HT1080 (cell line): ENCODE measurements at places on chromosomes 2 and 18.

DNA sequence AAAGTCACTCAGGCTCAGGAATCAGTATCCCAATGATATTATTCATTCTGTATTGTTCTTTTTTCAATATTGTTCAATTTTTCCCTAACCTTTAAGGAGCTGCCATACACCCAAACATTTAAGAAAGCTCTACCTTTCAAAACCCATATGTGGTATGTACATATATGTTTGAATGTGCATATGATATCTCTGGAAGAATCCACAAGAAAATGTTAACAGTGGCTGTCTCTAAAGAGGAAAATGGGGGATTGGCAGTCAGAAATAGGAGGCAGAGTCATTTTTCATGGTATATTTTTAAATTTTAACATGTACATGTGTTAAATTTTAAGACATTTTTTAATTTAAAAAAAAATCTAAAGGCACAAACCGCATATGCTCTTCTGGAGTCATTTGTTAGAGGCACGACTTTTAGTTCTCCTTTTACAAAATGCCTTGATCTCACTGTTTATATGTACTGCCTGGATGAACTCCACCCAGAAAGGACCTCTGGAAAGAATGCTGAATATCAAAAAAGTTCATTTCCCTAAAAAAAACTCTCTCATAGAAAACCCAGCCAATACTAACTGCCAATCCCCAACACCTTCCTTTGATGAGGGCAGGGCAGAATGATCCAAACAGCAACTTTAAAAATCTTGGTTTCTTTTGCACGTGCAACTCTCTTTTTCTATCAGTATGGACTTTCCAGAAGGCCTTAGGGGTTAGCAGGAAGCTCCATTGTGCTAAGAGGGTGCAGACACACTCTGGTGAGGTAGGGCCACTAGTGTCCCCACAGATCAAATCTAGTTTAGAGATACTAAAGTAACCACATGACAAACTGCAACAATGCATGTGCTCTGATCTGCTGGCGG, 23.6 kb downstream of the KCTD1 start:
- no peak for DNase-seq

DNA sequence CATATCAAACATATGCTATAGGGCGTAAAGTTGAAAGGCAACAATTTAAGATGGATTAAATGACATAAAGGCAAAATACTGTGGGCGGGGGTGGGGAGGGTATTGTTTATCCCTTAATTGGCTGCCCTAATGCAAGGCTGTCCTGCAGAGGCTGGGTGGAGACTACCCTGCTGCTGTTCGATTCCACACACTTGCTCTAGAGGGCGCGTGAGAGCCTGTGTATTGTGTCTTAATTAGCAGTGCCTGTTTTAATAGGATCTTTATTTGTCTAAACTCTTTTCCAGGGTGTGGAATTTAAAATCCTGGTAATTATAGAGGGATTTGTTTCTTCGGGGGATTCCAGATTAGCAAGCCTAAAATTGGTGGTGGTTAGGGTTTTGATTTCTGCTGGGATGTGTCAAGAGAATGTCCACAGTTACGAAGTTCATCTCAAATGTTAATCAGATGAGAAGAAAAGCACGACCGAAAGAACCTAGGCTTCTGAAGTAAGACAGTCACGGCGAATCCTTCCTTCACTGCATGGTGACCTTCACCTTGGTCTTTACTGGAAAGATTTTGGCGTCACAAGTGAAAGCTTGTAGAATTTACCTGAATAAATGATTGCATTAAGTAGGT, 103.5 kb upstream of the MAP3K20 start:
- peak; percentile 42 for DNase-seq

- DNase-seq: no peak
These were observed 76.2 kb downstream of the AAK1 start for GRCh38 chr2:69567157-69567908.

GRCh38 chr18:74271635-74272034, 20.1 kb downstream of the CYB5A start:
- no peak for DNase-seq

- no peak for DNase-seq
These were observed 229.2 kb downstream of the HDAC4 start for GRCh38 chr2:239171643-239172042.

DNA sequence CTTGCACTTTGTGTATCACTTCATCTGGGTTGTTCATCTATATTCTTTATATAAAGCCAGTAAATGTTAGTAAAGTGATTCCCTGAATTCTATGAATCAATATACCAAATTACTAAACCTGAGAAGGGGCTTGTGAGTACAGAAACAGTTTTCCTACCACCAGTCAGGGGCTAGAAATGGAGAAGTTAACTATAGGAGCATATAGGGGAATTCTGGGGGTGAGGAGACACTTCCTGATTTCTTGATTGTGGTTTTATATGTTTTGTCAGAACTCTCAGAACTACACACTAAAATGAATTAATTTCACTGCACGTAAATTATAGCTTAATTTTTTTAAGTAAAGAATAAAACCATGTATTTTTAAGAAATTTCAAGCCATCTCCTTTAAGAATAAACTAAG, 93.7 kb downstream of the SESTD1 start:
- DNase-seq: no peak

- DNase-seq: no peak
These were observed 244.4 kb upstream of the MGAT5 start for GRCh38 chr2:134009440-134009839.

DNA sequence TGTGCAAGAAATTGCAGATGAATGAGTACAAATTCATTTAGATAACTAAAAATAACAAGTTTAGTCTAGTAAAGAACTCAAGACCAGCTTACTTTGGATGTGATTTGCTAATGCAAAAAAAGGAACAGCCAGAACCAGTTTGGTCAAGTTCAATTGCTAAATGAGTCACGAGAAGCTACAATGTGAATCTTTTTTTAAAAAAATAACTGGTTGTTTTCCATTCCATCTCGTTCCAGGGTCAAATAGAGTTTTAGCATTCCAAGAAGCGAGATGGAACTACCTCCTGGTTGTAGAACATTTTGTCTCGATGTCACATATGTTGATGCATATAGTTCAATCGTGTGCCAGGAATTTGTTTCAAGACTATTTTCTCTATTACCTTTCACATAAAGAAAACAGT, 65.0 kb upstream of the IKZF2 start:
- DNase-seq: peak; percentile 8

DNA sequence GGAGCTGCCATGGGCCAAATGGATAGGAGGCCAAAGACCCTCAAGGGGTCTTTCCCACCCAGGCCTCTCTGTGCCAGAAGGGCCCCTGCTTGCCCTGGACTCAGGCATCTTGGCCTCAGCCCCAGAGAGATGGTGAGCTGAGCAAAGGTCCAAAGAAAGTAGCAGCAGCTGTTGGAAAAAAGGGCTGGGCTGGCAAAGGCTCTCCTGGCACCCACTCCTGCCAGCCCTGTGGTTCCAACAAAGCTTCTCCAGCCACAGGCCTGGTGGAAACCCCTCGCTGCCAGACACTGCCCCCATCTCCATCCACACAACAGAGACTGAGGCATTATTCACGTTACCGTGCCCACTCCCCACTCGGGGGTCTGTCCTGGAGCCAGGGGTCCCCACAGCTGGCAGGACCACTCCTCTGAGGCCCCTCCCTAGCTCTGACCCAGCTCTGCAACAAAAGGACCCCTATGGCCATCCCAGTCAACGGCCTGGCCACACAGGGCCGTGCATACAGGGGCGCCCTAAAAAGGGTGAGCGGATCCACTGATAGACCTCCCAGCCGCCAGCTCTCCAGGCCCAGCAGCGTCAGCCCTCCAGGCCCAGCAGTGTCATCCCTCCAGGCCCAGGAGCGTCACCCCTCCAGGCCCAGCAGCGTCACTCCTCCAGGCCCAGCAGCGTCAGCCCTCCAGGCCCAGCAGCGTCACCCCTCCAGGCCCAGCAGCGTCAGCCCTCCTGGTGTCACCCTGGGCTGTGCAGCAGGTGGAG, 10.1 kb downstream of the BIN1 start:
- no peak for DNase-seq

GRCh38 chr2:240733803-240734495, 42.3 kb downstream of the AQP12A start:
- no peak for DNase-seq

GRCh38 chr2:9765611-9766531, 77.4 kb upstream of the TAF1B start:
- no peak for DNase-seq

DNA sequence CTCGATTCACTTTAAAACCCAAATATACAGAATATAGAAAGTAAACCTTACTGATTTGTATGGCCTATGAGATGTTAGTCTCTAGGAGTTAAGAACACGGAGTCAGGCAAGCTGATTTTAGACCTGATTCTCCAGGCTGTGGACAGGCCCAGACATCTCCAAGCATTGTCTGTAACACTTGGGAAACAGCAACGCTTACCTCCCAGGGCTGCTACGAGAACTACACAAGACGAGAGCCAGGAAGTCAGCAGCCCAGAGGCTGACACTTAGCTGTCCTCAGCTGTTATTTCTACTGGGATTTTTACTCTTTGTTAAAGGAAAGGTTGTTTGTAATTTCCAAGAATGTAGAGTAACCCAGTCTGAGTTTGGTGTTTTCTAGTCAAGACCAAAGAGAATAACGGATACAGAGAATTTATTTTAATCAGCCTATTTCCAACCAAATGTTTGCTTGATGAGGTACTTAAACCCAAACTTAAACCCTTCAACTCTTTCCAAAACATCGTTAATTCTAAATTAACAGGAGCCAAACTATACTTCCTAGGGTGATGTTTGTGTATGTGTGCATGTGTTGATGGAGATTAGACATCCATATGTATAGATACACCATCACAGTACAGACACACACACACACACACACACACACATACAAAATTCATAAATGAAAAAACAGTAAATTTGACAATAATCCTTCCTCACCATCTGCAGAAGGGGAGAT, 123.4 kb downstream of the LAMA1 start:
- DNase-seq: no peak

DNA sequence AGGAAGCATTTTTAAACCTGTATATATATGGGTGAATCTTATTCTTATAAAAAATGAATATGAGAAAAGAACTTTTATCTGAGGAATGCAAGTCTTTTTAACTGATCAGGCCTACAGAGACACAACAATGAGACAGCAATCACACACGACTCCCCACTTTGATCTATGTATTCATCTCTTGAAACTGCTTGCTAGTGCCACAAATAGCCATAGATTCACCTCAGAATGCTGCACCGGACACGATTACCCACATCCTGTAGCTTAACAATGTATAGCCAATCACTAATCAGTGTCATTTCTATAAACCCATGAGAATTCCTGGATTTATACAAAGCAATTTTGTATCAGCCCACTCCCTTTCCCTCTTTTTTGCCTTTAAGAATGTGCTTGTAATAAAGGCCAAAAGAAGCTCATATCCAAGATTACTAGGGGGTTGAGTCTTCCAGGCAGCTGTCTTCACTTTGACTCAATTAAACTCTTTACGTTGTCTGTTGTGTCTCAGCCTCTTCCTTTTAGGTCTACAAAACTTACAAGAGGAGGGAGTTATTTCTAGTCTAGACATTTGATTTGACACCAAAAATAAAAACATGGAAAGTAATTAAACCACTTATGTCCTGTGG, 94.9 kb downstream of the MBD2 start:
- DNase-seq: no peak

DNA sequence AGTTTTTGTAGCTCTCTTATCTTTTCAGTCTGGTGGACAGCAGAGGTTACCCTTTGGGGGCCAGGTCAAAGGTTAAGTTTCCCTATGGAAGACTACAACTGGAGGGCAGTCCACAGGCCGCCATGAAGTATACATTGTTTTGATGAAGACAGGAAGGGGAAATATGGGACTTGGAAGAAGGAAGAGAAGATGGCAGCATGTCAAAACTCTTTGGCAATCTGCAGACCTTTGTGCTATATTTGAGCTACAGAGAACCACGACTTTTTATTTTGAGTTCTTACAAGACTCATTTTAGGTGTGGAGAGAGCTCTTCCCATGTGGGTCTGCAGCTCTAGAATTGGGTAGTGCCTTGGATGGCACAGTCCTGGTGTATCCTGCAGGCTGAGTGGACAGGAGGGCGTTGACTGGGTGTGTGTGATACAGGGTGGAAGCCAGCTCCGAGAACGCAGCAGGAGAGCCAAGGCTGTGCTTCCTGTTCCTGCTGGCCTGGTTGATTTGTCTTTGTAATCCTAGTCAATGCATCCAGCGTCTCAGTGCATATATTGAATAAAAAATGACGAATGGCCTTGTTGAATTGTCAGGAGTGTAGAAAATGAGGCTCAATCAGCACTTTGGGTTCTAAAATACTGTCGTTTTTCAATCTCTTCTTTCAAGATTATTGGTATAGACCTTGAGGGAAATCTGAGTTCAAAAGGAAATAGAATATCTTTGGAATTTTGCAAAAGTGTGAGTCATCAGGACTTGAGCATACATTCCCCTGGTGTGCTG, 11.5 kb downstream of the ITGA6 start:
- DNase-seq: peak; percentile 92

DNA sequence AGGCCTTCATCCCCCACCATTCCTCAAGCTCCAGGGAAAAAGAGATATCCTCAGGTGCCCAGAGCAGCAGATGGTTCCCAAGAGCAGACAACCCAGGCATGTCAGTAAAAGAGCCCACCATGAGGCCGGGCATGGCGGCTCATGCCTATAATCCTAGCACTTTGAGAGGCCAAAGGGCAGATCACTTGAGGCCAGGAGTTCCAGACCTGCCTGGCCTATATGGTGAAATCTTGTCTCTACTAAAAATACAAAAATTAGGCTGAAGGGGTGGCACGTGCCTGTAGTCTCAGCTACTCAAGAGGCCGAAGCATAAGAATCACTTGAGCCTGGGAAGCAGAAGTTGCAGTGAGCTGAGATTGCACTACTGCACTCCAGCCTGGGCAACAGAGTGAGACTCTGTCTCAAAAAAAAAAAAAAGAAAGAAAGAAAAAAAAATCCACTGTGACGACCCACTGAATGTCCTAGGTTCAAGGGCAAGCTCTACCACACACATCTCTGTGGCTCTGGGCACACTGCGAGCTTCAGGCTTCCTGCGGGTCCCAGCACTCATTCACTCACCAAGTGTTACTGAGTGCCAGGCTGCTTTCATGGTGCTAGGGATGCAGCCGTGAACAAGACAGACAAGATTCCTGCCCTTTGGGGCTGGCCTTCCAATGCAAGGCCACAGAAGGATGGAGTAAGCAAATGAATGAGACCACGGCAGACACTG, 6.5 kb upstream of the DUSP2 start:
- no peak for DNase-seq

- peak; percentile 44 for DNase-seq
These were observed 50.0 kb downstream of the ASAP2 start for GRCh38 chr2:9256570-9257043.

DNA sequence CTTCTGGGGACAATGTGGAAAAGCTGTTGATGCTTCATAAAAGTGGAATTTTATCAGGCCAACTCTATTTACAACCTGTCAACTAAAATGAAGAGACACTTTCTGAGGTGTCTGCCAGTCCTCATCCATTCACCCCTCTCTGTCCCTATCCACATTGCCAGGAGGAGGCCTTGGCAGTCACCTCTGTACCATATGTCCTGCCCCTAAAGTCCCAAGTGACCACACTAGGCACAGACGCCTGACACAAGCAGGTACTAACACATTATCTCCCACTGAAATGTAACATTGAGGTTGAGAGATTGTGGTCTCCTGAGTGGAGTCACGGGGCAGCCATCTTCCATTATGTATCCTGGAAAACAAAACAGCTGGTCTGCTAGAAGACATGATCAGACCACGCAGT, 71.4 kb downstream of the OSBPL1A start:
- no peak for DNase-seq

GRCh38 chr2:66733364-66733999, 298.6 kb downstream of the MEIS1 start:
- DNase-seq: no peak

- DNase-seq: peak; percentile 30
These were observed 71.0 kb downstream of the NGEF start for GRCh38 chr2:232941912-232942594.

GRCh38 chr2:159639712-159640111, 23.4 kb upstream of the BAZ2B start:
- DNase-seq: no peak

- no peak for DNase-seq
These were observed 59.7 kb upstream of the NABP1 start for GRCh38 chr2:191618046-191618780.
